ENCODE measurements at places on chromosomes 3 and 15.

- DNase-seq, result peak; percentile 18
Observed at GRCh38 chr3:125587039-125587648, 8.2 kb downstream of the OSBPL11 start.

GRCh38 chr15:37572401-37572800, 362.0 kb upstream of the TMCO5A start:
- DNase-seq, result no peak

DNA sequence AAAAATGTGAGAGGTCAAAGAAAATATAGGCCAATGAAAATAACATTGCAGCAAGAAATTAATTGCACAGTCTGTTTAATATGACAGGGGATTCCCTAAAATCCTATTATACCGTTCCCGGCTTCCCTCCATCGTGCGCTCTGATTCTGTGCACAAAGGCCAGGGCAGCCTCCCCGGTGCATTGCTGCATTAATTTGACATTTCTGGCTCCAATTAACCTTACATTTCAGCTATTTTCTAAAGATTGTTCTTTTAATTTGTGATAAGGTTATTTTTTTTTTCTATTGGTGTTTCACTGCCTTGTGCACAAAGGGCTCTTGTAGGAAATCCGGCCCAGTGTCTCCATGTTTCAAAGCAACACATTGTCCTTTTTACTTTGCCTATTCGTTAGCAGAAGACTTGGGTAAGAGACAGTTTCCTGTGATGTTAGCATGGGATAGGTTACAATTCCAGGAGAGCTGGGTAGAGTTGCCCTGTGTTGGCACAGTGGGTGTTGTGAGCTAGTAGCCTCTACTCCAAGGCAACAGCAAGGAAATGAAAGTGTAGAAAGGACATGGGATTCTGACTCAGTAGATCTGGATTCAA, 257.3 kb upstream of the IGF1R start:
- no peak for DNase-seq

GRCh38 chr15:37134699-37135131, 34.4 kb upstream of the MEIS2 start:
- peak; percentile 58 for DNase-seq

DNA sequence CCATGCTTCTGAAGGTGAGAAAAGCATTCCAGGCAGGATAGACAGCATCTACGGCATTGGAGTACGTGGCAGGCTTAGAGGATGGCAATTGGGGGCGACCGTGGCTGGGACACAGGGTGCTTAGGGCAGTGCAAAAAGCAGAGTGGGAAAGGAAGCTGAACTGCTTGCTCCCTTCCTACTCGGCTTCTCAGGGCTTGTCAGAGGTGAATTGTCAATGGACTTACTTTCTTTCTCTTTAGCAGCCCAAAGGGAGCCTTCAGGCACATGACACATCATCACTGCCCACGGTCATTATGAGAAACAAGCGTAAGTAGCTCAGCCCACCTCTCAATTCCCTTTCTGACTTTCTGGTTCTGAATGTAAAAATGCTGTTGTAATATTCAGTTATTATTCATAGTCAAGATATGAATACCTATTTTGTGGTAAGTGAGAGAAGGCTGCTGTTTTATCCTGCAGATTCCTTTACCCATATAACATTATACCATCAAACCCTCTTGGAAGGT, 84.3 kb downstream of the KLHL25 start:
- no peak for DNase-seq

DNA sequence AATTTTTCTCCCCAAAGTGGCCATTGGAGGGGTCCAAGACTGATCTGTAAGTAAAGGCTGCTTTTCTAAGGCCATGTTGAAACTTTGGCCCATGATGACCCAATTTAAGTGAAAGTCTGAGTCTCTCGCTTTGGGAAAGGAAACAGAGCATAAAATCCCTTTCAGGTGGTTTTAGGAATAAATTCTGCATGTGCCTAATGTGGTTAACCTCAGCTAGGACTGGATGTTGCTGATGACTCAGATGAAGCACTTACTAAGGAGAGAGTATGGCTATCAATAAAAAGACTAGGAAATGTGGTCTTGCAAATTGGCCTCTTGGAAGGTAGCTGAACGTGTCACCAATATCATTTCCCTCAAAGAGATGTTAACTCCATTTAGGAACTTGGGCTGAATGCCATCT, 458.5 kb downstream of the AGBL1 start:
- DNase-seq, result no peak

DNA sequence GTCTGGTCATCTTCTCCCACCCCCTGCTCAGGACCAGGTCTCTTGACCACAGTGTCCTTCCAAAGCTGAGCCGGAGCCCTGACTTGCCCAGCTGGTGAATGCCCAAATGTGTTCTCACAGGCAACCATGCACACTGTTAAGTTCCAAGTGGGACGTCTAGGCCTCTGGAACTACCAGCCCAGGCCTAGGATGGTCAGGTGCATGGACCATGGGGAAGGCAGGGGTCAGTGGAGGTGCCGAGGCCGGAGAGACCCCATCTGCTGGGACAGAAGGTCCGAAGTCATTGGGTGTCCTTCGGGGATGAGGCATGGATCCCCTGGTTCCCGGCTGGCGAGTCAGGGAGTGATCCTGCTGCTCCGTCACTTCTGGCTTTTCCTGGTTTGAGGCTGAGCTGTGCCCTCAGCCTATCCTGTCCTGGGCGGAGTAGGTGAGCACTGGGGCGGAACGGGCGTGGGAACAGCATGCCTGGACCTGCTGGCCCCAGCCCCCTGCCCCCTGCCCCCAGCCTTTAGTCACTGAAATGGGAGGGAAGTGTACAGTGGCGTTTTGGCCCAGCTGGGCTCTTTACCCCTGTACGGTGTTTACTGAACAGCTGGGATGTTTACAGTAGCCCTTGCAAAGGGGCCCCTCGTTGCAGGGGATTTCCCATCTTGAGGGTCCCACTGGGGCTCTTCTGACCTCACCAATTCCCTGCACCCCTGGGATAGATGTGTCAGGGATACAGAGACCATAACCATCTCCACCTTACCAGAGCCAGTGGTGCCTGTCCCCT, 12.1 kb downstream of the SEMA3F start:
- peak; percentile 36 for DNase-seq

DNA sequence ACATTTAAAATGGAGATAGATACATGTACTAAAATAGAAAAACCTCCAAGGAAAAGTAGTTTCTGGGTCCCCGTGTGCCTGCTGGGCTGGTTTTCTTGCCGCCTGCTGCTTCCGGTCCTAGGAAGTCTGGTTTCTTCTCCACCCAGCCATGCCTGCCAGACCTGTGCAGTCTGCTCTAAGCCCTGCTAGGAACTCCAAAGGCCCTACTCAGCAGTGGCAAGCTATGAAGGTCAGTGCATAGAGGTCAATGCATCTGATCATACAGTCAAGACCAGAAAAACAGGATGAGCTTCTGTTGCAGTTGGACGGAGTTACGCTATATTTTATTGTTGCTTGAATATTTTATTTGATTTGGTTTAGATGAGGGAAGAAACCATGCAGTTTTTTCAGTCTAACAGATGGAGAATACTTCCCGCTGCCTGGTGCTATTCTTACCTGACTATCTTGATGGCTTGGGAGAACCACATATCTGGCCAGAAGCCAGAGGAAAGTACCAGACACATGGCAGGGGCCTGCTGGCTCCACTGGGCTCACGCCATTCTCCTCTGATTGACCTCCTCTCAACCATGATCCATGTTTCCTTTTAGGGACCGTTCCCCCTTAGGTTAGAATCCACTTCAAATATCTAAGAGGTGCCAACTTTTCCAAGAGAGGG, 226.8 kb upstream of the ST8SIA2 start:
- no peak for DNase-seq

- DNase-seq, result no peak
Observed at GRCh38 chr3:13786811-13787210, 93.1 kb downstream of the WNT7A start.

DNA sequence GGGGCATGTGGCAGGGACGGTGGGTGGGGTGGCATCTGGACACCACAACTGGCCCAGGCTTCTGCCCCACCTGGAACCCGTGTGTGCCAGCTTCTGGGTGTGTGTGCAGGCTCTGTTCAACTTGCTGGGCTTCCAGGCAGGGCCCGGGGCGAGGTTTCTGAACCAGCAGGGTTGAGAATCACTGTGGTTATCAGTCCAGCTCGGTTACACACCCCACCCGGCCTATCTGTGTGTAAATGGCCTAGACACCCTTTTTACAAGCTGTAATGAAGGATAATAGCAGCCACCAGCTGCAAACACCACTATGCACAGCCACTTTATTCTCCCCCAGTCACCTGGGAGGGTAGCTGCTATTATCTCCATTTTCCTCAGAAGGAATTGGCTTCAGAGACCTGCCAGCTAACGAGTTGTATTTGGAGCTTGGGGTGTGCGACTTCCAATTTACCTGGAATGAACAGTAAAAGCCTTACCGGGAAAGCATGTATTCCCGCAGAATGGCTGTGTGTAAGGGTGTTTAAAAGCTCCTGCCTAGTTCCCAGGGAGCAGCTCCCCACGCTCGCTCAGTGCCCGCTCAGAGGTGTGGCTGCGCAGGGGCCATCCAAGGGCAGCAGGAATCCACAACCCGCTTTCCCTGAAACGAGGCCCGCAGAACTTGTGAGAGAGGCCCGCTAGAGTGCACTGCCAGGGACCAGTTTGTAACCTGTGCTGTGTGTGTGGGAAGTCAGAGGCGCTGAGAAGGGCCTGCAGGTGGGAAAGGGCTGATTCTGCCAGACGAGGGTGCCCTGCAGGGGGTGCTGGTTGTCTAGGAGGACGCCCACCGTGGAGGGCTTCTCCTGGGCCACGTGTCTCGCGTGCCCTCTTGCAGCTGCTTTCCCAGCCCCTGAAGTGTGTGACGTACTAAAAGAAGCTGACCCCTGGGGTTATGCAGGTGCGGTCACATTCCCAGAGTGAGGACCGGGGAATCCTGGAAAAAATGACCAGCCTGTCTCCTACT, 83.5 kb downstream of the C3orf70 start:
- no peak for DNase-seq

DNA sequence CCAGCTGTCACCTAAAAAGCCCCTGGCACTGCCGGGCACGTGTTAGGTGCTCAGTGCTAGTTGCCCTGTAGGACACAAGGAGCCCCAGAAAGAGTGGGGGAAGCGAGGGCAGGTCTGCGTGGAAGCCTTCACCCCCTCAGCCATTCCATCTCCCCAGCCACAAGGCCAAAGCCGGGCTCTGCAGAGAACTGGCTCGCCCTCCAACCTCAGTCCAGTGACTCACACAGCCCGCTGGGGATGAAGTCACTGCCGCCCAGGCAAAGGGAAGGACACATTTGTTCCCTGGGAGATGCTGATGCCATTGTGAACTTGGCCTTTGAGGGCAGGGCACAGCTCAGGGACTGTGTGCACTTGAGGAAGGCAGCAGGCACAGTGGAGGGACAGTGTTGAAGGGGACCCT, 48.1 kb downstream of the IQSEC1 start:
- DNase-seq, result peak; percentile 71

- no peak for DNase-seq
Observed at GRCh38 chr3:71575433-71575832, 8.1 kb downstream of the FOXP1 start.

GRCh38 chr3:141769221-141769894, 6.2 kb downstream of the GRK7 start:
- DNase-seq, result peak; percentile 31

DNA sequence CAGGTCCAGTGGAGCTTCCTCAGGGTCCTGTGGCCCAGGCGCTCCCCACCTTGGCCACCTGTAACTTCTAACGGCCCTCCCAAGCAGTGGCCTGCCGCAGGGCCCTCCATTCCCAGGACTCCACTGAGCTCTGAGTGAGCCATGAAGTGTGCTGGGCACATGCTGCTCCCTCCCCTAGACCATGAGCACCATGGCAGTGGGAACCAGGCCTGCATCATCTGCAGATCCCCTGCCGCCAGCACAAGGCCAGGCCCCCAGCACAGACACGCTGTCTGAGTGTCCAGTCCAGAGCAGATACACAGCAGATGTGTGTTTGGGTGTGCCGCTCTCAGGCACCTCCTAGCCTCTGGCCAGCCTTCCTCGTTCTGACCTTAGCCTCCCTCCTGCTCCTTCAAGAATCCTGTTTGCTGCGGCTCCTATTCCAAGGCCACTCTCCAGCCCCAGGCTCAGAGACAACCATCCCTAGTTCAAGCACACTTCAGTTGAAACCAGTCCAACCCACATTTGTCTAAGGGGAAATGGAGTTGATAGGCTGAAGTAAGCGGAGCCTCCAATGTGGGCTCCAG, 7.0 kb upstream of the KLF15 start:
- no peak for DNase-seq

GRCh38 chr3:139477710-139478640, 1.7 kb upstream of the RBP2 start:
- DNase-seq, result no peak

GRCh38 chr15:28049581-28049980, 49.5 kb downstream of the OCA2 start:
- DNase-seq, result no peak

- DNase-seq, result peak; percentile 99
Observed at GRCh38 chr15:39472621-39473297, 108.1 kb upstream of the THBS1 start.

Data from IMR-90 (cell line).